ENCODE measurements at places on chromosomes 3 and 15.
A peak's percentile ranks its signal among the peaks of the same experiment; 100 is the strongest.

DNA sequence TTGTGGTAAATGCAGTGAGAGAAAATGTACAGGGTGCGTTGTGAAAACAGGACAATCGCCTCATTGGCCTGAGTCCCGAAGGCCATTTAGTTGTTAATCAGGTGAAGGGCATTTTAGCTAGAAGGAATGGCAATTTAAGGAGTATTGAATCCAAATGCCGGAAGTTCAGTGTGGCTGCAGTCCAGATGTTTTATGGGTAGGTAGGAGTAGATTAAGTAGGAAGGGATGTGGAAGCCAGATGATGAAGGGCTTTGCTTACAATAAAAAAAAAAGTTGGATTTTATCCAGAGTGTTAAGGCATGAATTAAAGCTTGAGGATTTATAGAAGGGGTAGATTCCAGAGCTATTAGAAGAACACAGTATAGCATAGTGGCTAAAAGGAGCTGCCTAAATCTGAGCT, 572.7 kb downstream of the NLGN1 start:
- DNase-seq: no peak

DNA sequence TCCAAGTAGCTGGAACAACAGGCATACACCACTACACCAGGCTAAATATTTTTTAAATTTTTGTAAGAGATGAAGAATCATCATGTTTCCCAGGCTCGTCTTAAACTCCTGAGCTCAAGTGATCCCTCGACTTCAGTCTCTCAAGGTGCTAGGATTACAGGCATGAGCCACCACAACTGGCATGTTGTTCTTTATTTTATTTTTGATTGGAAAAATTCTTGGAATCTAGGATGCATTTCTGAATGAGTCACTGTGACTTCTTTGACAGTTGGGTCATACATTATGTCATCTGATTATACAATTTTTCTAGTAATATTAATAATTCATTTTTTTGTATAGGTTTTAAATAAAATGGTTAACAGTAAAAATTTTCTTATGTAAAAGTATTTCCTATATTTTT, 870.2 kb downstream of the SI start:
- no peak for DNase-seq

DNA sequence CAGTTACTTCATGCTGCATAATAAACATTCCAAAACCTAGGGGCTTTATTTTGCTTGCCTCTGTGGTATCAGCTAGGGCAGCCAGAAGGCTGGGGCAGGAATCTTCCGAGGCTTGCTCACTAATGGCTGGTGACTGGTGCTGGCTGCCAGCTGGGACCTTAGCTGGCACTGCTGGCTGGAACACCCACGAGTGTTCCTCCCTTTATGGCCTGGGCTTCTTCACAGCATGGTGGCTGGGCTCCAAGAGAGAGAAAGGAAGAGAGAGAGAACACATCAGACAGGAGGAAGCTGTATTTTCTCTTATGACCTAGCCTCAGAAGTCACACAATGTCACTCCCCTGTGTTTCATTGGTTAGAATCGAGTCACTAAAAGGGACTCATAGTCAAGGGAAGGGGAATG, 23.9 kb upstream of the CDCP1 start:
- no peak for DNase-seq

DNA sequence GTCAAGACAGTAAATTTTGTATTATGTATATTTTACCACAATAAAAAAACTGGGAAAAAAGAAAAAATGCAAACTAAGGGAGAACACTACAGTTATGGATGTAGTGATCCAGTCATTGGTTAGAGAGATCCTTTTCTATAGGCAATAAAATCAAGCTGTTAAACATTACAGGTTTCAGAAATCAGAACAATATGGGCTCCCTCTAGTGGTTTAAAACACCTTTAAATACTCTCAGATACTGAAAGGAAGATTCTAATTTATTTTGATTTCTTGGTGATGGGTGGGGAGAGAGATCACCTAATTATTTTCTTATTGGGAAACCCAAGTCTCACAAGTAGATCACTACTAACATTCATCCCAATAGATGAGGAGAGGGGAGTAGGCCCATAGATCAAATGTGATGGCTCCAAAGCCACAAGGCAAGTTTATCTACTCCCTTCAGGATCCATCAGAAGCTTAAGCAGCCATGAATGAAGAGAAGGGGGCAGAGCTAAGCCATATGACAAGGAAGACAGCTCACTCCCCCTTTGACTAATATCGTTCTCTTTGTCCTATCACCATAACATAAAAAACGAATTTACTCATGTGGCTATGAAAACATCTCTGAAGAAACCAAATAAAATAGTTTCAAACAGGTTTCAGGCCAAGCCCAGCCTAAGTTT, 118.6 kb downstream of the ANO10 start:
- DNase-seq: peak; percentile 65

GRCh38 chr15:59388670-59389069, 16.0 kb upstream of the MYO1E start:
- peak; percentile 65 for DNase-seq

DNA sequence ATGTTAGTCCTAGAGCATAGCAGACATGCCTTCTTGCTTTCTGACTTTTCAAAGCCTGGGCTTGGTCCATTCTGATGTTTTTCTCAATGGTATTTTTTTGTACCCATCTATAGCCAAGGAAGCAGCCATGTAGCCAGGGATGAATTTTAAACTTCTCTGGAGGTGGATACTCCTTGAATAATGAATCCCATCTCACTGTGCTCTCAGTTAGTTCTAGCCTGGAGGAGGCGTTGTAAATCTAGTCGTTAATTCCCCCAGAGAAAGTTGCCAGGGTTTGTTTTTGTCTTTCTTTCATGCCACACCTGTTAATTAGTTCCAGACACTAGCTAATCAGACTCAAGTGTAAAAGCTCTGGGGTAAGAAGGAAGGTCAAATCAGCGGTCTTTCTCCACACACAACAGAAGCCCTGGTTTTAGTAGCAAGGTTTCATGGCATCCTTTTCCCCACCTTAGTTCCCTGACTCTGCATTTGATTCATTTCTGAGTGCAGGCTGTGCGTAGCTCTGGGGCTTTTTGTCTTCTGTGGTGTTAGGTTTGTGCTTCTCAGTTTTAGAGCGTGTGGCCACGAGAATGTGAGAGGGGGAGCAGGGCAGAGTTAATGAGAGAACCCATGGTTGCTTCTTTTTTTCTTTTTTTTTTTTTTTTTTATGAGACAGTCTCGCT, 19.7 kb downstream of the PTPRG start:
- DNase-seq: no peak

- no peak for DNase-seq
These were observed 65.9 kb upstream of the KLF13 start for GRCh38 chr15:31260646-31261265.

- DNase-seq: peak; percentile 40
These were observed 220.7 kb upstream of the DNAJC19 start for GRCh38 chr3:181210275-181210674.

DNA sequence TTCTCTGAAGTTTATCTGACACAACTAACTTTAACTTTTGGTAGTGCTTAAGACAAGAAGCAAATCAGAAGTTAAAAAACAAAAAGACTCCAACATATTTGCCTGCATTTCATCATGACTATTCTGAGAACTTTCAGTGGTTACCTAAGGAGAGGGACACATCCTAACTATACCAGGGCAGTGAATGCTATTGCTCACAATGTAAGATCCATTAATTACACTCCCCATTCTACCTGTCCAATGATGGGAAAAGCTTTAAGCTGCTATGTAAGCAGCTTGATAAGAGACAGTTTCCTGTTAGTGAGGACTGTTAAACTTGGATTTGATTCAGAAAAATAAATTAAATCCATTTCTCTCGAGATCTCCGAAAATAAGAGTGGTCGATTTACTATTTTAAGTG, 37.5 kb downstream of the SERPINI1 start:
- no peak for DNase-seq

DNA sequence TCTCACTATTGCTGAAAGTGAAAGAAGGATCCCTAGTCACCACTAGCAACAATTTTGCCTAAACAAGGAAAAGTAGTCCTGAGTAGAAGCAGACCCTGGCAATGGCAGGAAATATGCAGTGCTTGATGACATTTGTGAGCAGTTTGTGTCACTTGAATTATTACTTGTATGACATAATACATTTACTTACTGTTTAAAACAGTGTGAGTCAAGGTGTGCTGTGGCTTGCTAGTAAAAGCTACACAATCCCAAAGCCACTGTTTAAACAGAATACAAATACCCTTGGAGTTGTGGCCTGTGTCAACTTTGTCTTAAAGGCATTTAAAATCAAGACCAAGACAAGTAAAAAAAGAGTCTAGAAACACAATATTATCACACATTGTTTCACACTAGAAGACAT, 775.4 kb downstream of the ROBO1 start:
- no peak for DNase-seq

DNA sequence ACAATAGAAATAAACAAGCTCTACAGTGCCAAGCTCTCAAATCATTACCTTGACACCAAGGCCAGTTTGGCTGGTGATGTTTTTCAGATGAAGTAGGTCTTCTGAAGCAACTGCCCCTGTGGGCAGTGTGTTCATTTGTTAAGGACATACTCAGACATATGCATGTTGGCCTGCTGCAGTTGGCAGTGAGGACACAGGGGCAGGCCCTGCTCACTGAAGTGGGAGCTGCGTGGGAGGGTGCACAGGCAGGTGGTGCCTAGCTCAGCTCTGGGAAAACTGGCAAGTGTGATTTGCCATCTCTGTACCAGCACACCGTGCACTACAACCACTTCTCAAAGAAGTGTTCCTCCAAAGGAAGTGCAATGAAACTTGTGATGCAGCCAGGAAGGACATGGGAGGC, 28.5 kb upstream of the SNRK start:
- no peak for DNase-seq

- no peak for DNase-seq
These were observed 2.0 kb downstream of the RSRC1 start for GRCh38 chr3:158111861-158112260.

DNA sequence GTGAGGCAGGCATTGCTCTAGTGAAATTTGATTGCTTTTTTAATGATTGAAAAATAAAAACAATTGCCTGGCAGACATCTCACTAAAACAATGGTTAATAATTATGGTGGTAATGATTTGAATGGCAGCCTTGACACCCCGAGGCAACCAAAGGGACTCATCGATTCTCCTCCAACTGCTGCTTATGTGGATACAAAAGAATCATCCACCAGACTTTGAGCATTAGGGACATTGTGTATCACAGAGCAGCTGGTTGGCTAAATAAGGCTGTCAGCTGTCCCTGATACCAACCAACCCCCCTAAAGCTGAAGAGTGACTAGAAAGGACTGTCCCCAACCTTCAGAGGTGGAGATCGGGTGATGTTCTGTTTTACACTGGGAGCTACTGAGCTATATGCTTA, 1.7 kb upstream of the CD47 start:
- no peak for DNase-seq

DNA sequence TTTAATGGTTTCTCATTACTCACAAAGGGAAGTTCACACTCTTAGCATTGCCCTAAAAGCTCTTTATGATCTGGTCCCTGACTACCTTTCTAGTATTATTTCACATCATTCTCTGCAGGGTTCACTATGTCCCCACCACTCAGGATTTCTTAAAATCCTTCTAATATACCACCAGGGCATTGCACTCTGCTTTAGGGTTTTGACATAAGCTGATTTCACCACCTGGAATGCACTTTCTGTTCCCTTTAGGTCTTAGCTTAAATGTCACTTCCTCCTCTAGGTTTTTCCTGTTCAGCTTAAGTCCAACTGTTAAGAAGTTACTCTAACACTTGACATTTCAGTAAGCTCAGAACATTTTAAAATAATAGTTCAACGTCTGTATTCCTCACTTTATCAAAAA, 81.7 kb downstream of the HCN4 start:
- DNase-seq: no peak

- DNase-seq: no peak
These were observed 32.7 kb upstream of the ZBTB38 start for GRCh38 chr3:141335531-141336061.

- no peak for DNase-seq
These were observed 70.0 kb downstream of the PGPEP1L start for GRCh38 chr15:98937413-98938104.

- DNase-seq: no peak
These were observed 30.9 kb upstream of the MUC13 start for GRCh38 chr3:124965413-124965812.

DNA sequence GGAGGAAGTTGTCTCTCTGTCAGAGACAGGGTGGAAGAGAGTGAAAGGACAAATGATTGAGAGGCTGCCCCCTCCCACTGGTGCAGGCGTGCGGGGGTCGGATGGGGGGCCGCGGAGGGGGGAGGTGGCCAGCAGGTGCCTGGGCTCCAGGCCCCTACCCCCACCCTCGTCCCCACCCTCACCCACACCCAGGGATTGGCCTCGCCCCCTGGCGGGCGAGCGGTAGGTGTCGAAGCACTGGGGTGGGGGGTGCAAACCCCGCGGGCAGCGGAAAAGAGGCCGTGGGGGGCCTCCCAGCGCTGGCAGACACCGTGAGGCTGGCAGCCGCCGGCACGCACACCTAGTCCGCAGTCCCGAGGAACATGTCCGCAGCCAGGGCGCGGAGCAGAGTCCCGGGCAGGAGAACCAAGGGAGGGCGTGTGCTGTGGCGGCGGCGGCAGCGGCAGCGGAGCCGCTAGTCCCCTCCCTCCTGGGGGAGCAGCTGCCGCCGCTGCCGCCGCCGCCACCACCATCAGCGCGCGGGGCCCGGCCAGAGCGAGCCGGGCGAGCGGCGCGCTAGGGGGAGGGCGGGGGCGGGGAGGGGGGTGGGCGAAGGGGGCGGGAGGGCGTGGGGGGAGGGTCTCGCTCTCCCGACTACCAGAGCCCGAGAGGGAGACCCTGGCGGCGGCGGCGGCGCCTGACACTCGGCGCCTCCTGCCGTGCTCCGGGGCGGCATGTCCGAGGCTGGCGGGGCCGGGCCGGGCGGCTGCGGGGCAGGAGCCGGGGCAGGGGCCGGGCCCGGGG, at the start of gene KAT2B:
TSS of gene KAT2B (plus strand) at position 682 of the 783 bp plus-strand sequence. CDS start at position 714, 32 bp downstream.
- DNase-seq: peak; percentile 50

GRCh38 chr3:23481011-23481615, 278.0 kb downstream of the UBE2E2 start:
- no peak for DNase-seq

DNA sequence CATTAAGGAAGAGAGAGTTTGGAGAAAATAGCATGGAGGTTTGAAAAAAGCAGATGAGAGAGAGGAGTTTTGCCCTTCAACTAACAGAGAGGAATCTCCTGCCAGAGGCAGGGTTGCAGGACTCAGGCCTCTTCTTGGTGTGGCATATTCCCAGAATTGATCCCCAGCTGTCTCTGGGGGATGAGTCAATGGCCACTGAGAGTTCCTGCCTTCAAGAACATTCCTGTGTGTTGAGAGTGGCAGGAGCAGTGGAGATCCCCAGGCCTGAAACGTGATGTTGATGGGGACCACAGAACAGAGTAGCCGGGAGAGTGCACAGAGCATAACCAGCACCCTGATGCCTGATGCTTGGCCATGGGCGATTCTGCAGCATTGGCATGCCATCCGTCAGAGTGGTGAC, 348.4 kb upstream of the THBS1 start:
- DNase-seq: peak; percentile 62

DNA sequence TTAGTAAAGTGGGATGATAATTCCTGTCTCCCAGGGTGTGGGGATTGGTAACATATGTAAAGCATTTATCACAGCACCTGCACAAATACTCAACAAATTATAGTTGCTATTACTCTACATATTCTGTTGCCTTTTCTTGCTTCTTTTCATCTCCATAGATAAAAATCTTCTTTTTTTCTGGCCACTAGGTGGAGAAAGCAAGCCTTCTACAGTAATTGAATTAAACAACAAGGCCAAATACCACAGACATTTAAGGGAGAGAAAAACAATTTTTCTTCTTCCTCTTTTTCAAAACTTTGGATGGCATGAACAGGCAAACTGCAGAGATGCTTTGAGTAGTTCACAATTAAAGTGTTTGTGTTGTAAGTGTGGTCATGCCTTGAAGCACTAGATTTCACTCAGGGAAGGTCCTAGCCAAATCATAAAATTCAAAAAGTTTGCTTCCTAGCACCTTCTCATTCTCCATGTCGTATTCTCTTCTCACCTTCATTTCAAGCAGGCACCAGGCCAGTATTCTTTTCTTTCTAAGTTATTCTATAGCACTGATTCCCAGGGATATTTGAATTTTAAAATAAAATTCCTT, 493.4 kb upstream of the TGFBR2 start:
- peak; percentile 77 for DNase-seq

Data from fibroblast of pulmonary artery (primary cell).